Hematopoietic multipotent progenitor cell treated with erythropoietin and hydrocortisone succinate and interleukin-3 and kit ligand, for 15 days (in vitro differentiated cells): ENCODE measurements at places on chromosomes 13 and 19.

- DNase-seq = no peak
Measured at GRCh38 chr19:5096536-5096935, 127.6 kb downstream of the KDM4B start.

DNA sequence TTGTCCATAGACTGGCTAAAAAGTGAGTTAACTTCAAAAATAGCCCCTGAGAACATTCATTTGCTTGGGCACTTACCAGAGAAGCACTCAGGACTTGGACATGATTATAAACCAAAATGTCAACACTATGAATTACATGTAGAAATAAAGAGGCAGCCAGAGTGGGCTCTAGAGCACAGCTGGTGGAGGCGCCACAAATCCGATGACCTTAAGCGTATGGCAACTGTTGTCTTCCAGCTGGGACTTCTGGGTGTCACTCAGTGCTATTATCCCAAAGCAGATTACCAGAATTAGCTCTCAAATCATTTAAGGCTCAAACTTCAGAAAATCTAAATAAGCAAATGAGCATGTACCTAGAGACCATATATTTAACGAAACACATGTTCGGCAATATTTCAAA is 1255.5 kb upstream of the SLC10A2 start:
- DNase-seq = no peak

DNA sequence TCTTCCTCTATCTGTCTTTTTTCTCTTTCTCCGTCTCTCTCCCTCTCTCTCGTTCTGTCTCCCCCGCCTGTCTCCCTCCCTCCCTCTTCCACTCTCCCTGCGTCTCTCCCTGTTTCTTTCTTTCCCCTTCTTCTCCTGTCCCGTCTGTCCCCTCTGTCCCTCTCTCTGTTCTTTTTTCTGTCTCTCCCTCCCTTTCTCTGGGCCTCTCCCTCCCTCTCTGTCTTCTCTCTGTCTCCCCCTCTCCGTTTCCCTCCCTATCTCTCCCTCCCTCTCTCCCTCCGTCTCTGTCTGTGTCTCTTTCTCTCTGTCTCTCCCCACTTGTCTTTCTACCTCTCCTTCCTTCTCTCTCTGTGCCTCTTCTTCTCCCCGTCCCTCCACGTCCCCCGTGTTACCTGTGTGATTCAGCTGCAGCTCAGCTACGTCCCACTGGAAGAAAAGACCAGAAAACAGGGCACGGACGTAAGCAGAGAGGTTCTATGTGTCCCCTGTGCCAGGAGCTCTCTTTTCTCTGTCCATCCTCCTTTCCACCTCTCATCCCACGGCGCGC is 1.2 kb downstream of the CD70 start:
- DNase-seq = no peak

GRCh38 chr13:41547251-41548000 is 90.1 kb downstream of the RGCC start:
- no peak for DNase-seq

GRCh38 chr13:90577726-90578125 is 769.8 kb upstream of the MIR17HG start:
- DNase-seq = no peak

DNA sequence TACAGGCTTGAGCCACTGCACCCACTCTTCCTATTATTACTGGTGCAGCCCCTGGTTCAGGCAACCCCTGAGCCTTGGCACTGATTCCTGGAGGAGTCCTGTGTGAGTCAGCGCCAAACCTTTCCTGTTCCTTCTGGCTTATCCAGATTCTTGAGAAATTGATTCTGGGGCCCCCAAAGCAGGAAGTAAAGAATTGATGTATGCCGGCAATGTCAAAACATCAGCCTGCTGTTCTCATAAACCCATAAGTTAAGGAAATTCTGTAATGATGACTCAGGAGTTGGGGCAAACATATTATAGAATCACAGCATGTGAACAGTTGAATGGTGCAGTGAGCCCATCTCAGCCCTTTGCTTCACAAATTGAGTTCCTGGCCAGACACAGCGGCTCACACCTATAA is 1.4 kb upstream of the OR7G3 start:
- DNase-seq = no peak

DNA sequence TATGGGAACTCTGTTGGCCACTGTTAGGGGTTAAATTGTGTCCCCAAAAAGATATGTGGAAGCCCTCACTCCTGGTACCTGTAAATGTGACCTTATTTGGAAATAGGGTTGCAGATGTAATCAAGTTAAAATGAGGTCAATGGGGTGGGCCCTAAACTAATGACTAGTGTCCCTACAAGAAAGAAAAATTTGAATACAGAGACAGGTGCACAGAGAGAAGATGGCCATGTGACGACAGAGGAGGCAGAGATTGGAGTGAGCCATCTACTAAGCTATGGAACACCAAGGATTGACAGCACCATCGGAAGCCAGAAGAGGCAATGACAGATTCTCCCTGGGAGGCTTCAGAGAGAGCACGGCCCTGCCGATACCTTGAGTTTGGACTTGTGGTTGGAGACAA is 16.5 kb downstream of the POU2F2 start:
- no peak for DNase-seq

GRCh38 chr19:38400361-38400760 is 2.5 kb upstream of the FAM98C start:
- DNase-seq = no peak

- no peak for DNase-seq
Measured at GRCh38 chr19:58518256-58519086, 1.1 kb downstream of the ZBTB45 start.

DNA sequence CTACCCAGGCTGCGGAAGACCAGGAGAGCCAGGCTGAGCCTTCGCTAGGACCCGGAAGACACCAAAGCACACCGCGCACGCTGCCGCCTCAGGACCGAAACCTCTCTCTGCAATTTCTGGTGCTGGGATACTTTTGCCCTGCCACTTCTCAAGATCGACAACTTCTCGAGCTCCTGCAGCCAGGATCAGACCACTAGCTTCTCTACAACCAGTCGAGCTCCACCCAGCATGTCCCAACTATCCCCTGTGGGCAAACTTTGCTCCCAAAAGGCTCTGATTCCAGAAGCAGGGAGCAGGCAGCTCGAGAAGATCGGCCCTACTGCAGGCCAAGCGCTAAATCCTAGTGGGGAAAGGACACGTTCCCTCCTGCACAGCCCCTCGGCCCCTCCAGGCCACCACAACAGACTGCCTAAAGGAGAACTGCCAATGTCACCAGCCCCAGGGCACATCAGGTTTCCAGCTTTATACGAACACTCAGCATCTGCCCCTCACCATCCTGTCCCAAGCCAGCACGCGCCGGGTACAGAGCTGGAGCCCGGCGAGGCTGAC is 979 bp downstream of the AKAP8 start:
- peak; percentile 44 for DNase-seq

- no peak for DNase-seq
Measured at GRCh38 chr13:32409001-32409313, 19.0 kb downstream of the N4BP2L1 start.

DNA sequence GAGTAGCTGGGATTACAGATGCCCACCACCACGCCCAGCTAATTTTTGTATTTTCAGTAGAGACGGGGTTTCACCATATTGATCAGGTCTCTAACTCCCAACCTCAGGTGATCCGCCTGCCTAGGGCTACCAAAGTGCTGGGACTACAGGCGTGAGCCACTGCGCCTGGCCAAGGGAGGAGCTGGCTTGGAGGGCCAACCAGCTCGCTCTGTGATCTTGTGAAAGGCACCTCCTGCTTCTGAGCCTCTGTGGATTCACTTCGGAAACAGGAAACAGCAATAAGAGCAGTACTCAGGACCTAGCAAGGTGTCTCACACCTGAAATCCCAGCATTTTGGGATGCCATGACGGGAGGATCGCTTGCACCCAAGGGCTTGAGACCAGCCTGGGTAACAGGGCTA is 2.0 kb upstream of the ELL start:
- no peak for DNase-seq

DNA sequence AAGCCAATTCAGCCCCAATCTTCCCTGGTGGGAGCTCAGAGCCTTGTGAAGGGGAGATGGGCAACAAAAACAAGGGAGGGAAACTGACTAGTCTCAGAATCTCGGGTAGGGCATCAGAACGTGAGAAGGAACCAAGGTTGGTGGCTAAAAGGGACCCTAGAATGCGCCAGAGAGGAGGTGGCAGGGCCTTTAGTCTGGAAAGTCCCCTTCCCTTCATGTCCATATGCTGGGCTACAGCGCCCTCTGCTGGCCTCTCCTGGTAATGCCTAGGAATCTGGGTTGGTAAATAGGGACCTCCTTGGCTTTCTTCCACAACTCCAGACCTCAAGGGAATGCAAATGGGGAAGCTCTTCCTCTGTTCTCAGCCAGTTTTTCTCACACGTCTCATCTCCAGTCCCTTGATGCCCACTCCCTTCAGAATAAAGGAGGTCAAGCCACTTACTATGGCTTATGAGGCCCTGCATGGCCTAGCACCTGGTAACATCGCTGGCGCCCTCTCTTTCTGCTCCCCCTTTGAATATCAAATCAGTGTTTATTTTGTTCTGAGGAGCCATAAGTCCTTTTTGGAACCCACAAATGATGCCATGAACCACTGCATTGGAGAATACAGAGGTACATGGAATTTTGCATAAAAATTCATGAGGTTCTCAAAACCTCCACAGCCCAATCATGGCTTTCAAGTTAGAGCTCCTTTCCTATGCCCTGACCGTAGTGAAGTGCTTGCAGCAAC is 1.4 kb upstream of the CCDC97 start:
- peak; percentile 90 for DNase-seq

GRCh38 chr19:13234518-13234917 is 84.3 kb downstream of the IER2 start:
- peak; percentile 63 for DNase-seq

GRCh38 chr13:84649853-84650252 is 767.6 kb upstream of the SLITRK1 start:
- no peak for DNase-seq

DNA sequence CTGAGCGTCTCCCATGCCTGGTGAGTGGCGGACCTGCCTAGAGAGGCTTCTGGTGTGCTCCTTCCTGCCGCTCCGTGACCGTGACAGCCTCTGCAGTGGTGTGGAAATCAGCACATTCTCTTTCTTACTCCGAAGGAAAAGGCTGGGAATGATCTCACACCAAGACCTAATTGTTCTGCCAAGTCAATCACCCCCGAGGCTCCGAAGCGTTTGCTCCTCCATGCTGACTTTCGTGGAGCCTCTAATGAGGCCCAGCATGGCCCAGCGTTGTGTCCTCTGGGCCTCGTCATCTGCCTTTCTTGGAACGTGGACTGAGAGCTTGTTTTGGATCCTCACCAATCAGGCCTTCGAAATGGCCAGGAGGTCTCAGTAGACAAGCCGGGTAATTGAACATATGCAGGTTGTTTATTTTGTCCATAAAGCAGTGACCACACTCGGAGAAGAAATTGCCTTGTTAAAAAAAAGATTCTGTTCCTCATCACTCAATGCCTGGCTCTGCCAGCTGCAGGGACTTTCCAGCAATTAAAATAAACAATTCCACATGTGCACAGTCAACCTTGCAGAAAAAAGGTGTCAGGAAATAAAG is 107.1 kb downstream of the UBL3 start:
- no peak for DNase-seq

GRCh38 chr19:43674183-43674582 is 4.2 kb upstream of the PLAUR start:
- no peak for DNase-seq

DNA sequence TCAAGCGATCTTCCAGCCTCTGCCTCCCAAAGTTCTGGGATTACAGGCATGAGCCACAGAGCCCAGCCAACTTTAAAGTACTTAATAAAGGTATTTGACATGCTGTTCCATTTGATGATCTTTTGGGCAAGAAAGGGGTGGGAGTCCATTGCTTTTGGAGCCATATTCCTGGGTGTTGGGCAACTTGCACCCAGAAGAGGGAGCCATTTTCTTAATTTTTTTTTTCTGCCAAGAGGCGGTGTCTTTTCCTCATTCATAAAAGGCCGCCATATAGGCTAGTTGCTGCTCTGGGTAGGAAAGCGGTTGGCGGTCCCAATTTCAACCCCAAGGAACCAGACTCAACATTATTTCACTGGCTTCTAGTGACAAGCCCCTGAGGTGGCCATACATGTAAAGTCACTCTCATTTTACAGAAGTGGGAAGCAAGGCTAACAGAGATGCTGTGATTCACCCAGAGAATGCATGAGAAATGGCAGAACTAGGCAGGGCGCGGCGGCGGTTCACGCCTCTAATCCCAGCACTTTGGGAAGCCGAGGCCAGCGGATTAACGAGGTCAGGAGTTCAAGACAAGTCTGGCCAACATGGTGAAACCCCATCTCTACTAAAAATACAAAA is 139.6 kb downstream of the CACNA1A start:
- DNase-seq = no peak

- peak; percentile 64 for DNase-seq
Measured at GRCh38 chr13:108227651-108228272, 9.6 kb downstream of the ABHD13 start.

GRCh38 chr13:99331881-99332293 is 24.7 kb upstream of the GPR183 start:
- no peak for DNase-seq

GRCh38 chr19:43784241-43784980 is 3.6 kb upstream of the KCNN4 start:
- DNase-seq = peak; percentile 74

DNA sequence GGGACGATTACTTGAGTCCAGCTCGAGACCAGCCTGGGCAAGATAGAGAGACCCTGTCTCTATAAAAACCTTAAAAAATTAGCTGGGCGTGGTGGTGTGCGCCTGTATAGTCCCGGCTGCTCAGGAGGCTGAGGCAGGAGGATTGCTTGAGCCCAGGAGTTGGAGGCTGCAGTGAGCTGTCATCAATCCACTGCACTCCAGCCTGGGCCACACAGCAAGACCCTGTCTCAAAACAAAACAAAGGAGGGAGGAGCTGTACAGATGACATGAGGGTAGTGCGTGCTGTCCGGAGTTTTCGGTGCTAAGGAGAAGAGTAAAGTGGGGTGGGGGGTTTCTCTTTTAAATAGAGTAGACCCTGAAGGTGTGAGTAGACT is 22.6 kb downstream of the HDGFL2 start:
- no peak for DNase-seq

DNA sequence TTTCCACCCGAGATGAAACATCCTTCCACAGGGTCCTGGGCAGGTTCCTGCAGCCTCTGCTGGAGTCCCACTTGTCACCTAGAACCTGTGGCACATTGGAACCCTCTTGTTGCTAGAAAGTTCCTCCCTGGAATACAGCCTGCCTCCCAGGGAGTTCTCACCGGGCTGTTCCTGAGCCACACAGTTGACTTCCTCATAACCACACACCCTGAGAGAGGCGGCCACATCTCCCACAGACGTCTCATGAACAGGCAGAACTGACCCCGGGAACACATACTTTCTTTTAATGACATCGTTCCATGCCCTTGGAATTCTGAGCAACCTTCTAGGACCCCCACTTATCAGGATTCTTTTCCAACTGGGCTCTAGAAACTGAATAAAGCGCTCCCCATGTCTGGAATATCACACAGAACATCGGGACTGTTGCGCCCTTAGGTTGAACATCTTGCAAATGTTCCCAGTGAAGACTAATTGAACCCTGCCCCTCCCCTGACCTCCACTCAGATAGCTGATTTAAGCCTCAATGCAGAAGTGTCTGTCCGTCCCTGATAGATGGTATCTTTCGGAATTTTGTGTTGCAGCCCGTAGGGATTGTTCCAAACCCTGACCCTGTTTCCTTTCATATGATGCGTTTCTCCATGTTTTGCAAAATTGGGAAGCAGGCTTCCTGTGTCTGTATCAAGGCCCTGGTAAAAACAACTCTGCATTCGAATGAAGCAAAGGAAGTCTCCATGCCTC is 91.1 kb downstream of the RAB20 start:
- no peak for DNase-seq
